Thoracic aorta (tissue), 2 donors: ENCODE measurements at places on chromosomes 3 and 15. TPM values are rescaled to one million over a fixed set of nuclear protein-coding genes. Genes with fewer than 3 reads are reported as not detected.

AADAC gene
- total RNA-seq: not detected

- no peak for DNase-seq
- no peaks in the 10 kb centered on the region for H3K36me3 ChIP-seq
- no peaks in the 10 kb centered on the region for H3K4me1 ChIP-seq
- H3K27me3 ChIP-seq: no peaks in the 10 kb centered on the region
- H3K4me3 ChIP-seq: no peak overlapping the region
Observed at GRCh38 chr15:71103102-71103676, 12.1 kb upstream of the THSD4 start.

EPHB3 gene
- total RNA-seq: 5.0 TPM

DNA sequence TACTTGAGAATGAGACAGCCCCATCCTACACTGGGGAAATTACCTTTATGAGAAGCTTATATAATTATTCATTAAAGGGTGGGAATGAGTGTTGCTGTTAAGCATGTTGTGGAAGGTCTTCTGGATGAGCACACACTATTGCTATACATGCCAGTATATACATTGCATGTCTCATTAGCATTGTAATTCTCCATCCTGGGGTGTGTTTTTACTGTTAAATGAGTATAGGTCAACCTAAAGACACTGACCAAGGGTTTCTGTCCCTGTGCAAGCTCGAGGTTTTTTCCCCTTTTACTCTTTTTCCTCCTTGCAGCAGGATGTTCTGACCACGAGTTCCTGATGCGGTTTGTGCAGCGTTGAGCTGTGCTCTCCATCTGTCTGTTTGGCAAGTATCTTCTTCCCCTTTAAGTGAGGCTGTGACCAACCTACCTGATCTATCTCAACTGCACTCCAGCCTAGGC, 7.2 kb upstream of the IVD start:
- no peaks in the 10 kb centered on the region for H3K27me3 ChIP-seq
- no peak overlapping the region for H3K27ac ChIP-seq
- no peaks in the 10 kb centered on the region for H3K4me1 ChIP-seq
- no peak for DNase-seq
- H3K4me3 ChIP-seq: no peak overlapping the region
- H3K36me3 ChIP-seq: peaks cover under 1% of the 10 kb centered on the region

GRCh38 chr3:66443118-66443803, 57.6 kb downstream of the LRIG1 start:
- DNase-seq: no peak
- peak overlapping the region; percentile 51 for H3K4me3 ChIP-seq
- no peaks in the 10 kb centered on the region for H3K36me3 ChIP-seq

DNA sequence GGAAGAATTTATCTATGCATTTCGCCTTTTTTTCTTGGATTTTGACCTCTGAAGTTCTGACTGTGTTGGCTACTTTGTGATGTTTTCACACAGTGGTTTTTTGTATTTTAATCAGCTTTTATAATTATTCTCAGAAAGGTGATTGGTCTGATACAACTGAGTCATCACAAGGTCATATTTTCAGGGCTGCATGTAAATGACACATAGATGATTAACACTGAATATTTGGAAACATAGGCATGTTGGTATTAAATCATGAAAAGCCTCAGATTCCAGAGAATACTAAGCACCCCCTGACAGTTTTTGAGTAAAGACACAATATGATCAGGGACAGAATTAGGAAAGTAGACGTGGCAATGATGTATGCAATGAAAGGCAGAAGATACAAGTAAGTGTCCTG, 175.5 kb upstream of the SLCO3A1 start:
- H3K36me3 ChIP-seq: no peaks in the 10 kb centered on the region
- H3K27me3 ChIP-seq: no peaks in the 10 kb centered on the region
- no peaks in the 10 kb centered on the region for H3K4me1 ChIP-seq

MRPL46 gene
- total RNA-seq: 13.5 TPM

EOMES gene
- 0.63 TPM for total RNA-seq

DNA sequence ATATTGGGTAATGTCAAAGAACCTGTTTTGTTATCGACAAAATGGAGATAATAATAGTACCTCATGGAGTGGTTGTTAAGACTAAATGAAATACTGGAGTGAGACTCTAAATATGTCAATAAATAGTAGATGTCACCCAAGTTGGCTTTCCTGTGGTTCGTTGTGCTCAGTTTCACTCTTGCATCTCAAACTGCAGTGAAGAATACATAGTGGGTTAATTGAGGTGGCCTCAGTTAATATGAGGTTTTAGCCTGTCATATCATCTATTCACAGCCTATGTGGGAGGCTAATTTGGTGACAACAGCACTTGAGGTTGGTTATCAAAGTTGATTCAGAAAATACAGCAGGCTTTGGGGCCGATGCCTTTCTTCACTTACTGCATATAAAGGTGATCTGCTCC, 485.5 kb upstream of the SUCLG2 start:
- H3K4me3 ChIP-seq: no peak overlapping the region
- no peaks in the 10 kb centered on the region for H3K27me3 ChIP-seq
- no peak for DNase-seq
- no peaks in the 10 kb centered on the region for H3K4me1 ChIP-seq

DNA sequence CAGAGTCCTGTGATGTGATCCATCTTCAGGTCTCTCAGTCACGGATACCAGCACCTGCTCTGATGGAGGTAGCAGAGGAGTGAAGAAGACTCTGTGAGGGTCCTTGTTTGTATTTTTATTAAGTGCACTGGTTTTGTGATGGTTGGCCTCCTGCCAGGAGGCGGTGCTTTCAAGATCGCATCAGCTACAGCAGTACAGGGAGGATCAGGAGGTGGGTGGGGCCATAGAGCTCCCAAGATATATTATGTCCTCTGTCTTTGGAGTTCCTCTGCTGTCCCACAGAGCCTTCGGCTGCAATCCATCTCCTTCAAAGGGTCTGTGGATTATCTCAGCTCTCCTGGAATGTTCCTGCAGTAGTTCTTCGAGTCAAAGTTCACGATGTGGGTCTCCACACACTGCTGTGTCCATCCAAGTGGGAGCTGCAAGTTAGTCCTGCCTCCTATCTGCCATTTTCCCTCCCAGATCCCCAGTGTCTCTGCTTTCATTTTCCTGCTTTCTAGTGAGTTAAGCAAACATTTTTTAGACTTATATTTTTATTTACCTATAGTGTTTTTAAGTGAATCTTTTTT, 54.7 kb downstream of the TM2D3 start:
- no peak overlapping the region for H3K4me3 ChIP-seq
- H3K27me3 ChIP-seq: no peaks in the 10 kb centered on the region
- no peaks in the 10 kb centered on the region for H3K36me3 ChIP-seq
- H3K4me1 ChIP-seq: no peaks in the 10 kb centered on the region

GRCh38 chr3:128353991-128354687, 112.6 kb downstream of the DNAJB8 start:
- no peaks in the 10 kb centered on the region for H3K27me3 ChIP-seq
- no peaks in the 10 kb centered on the region for H3K4me1 ChIP-seq
- H3K27ac ChIP-seq: no peak overlapping the region
- H3K4me3 ChIP-seq: no peak overlapping the region

CCDC54 gene
- not detected for total RNA-seq

- no peak for DNase-seq
- no peaks in the 10 kb centered on the region for H3K27me3 ChIP-seq
- H3K4me3 ChIP-seq: no peak overlapping the region
- H3K4me1 ChIP-seq: no peaks in the 10 kb centered on the region
- no peaks in the 10 kb centered on the region for H3K36me3 ChIP-seq
Observed at GRCh38 chr3:159252772-159253384, 451.0 kb downstream of the MFSD1 start.

KY gene
- 2.6 TPM for total RNA-seq

GRCh38 chr3:177147790-177148189, 49.5 kb downstream of the TBL1XR1 start:
- no peaks in the 10 kb centered on the region for H3K36me3 ChIP-seq
- no peaks in the 10 kb centered on the region for H3K27me3 ChIP-seq
- no peak for DNase-seq
- H3K27ac ChIP-seq: no peak overlapping the region
- no peak overlapping the region for H3K4me3 ChIP-seq

DNA sequence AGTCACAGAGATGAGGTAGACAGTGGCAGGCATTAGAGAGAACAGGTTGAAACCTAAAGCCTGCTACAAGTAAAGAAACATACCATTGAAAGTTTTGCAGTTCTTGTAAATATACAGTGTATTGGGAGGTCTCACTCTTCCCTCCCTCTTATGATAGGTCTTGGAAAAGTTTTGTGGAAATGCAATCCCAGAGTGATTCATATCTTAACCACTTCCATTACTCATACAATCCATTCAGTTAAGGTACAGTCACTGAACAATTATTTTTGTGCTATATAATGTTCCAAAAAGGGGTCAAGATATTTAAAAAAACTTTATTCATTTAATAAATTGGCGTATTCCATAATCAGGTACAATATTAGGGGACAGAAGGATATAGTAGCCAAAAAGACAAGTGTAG, 737.7 kb upstream of the ALCAM start:
- DNase-seq: no peak
- no peaks in the 10 kb centered on the region for H3K36me3 ChIP-seq
- H3K27ac ChIP-seq: no peak overlapping the region
- no peaks in the 10 kb centered on the region for H3K27me3 ChIP-seq
- no peak overlapping the region for H3K4me3 ChIP-seq

GRCh38 chr3:38989917-38990510, 61.7 kb downstream of the SCN11A start:
- no peaks in the 10 kb centered on the region for H3K4me1 ChIP-seq
- H3K27me3 ChIP-seq: no peaks in the 10 kb centered on the region
- DNase-seq: no peak
- no peak overlapping the region for H3K27ac ChIP-seq
- H3K36me3 ChIP-seq: no peaks in the 10 kb centered on the region

DNA sequence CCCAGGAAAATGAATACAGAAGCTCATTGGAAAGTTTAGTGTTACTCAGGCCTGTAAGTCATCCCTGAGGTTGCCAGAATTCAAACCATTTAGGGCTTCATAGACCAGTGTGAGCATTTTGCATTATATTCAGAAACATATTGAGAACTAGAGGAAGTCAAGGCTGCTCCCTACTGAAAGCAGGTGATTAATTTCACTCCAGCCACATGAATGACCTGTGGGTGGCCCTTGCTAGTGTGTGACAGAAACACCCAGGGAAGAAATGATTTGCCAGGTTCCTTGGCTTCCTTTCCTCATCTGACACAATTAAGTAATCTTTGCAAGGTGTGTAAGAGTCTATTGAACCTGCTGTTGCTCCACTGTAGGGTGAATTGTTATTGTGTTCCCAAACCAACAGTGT, 61.8 kb downstream of the GAP43 start:
- no peaks in the 10 kb centered on the region for H3K36me3 ChIP-seq
- peaks cover 9% of the 10 kb centered on the region for H3K4me1 ChIP-seq
- H3K4me3 ChIP-seq: no peak overlapping the region
- no peak for DNase-seq

DNA sequence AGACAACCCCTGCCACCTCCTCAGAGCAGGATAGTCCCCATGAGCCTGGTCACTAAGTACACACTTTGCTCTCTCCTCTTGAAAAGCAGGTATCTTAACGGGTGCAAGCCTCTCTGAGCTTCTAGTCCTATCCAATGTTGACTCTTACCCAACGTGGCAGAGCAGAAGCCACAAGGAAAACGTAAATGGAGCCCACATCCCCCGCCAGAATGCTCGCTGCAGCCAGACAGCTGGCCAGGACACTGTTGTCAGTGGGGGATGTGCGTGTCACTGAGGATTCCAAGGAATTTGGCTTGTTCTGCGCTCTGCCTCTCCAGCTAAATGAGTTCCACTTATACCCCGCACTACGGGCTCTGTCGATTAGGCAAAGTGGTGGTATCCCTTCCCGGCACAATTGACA, 67.8 kb upstream of the IGF1R start:
- H3K4me1 ChIP-seq: no peaks in the 10 kb centered on the region
- no peak for DNase-seq
- no peak overlapping the region for H3K4me3 ChIP-seq
- H3K27ac ChIP-seq: no peak overlapping the region

- DNase-seq: no peak
- H3K4me3 ChIP-seq: no peak overlapping the region
- peaks cover 17% of the 10 kb centered on the region for H3K4me1 ChIP-seq
- no peak overlapping the region for H3K27ac ChIP-seq
- H3K36me3 ChIP-seq: no peaks in the 10 kb centered on the region
- no peaks in the 10 kb centered on the region for H3K27me3 ChIP-seq
Observed at GRCh38 chr3:178850450-178851190, 221.0 kb downstream of the ZMAT3 start.

DNA sequence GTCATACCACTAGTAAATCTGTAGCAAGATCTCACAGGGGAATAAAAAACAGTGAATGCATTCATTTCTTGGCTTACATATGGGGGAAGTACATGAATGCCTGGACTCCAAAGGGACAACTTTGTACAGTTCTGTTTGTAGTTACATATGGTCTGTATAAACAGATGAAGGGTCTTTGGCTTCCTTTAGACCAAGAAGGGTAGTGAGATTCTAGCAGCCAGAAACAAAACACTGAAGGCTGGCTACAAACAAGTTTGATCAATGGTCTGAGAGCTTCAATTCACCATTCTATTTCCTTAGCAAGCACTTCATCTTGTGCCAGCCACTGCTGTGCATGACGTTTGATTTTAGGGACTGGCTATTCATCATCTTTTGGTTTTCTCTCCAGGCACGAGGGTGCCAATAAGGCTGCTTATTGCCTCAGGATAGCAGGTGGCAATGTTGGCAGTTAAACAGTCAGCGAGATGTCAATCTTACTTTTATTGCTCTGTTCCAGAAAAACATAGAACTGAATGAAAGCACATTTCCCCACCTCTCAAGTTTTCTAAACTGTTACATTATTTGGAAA, 313.7 kb upstream of the COL8A1 start:
- no peak overlapping the region for H3K27ac ChIP-seq
- no peak for DNase-seq
- no peaks in the 10 kb centered on the region for H3K36me3 ChIP-seq

DNA sequence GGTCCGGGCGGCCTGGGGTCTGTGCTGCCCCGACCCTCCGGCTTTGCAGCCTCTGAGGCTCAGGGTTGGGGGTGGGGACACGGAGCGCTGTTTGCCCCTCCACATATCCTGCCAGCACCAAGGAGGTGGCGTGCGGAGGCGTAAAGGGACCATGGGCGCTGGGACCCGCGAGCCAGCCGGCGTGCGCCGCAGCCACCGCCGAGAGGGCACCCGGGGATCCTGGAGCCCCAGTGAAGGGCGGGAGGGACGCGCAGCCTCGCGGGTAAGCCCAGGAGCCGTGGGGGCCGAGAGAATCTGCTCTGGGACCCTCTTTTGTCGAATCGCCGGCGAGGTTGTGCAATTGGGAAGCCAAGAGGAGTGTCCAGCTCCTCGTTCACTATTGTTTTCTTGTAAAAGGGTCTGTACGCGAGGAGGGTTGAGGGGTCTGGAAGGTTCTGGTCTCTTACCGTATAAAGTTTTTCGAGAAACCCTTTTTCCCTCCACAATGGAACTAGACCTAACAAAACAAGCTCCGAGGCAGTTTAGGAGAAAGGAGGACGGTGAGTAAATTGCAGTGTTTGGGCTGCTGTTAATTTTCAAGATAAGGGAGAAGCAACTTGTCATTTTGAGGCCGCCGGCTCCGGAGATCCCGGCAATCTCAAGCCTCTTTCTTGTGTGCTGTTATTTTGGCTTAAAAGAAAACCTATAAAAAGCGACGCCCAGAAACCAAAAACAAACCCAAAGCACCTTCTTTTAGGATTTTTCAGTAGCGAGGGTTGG, 29.9 kb upstream of the ST3GAL6 start:
- no peak for DNase-seq
- peaks cover 19% of the 10 kb centered on the region for H3K4me1 ChIP-seq
- peak overlapping the region; percentile 91 for H3K27ac ChIP-seq
- H3K4me3 ChIP-seq: peak overlapping the region; percentile 98
- H3K36me3 ChIP-seq: no peaks in the 10 kb centered on the region
- no peaks in the 10 kb centered on the region for H3K27me3 ChIP-seq
